Activated CD4-positive, alpha-beta T cell treated with anti-CD3 and anti-CD28 coated beads, Interleukin-2, amount 50 U/mL, for 4 hours (primary cell): ENCODE measurements at places on chromosomes 3 and 15.

- no peak for DNase-seq
These were observed 82.7 kb upstream of the SLC6A11 start for GRCh38 chr3:10733297-10733696.

- no peak for DNase-seq
These were observed 30.8 kb downstream of the ARHGEF26 start for GRCh38 chr3:154151969-154152368.

DNA sequence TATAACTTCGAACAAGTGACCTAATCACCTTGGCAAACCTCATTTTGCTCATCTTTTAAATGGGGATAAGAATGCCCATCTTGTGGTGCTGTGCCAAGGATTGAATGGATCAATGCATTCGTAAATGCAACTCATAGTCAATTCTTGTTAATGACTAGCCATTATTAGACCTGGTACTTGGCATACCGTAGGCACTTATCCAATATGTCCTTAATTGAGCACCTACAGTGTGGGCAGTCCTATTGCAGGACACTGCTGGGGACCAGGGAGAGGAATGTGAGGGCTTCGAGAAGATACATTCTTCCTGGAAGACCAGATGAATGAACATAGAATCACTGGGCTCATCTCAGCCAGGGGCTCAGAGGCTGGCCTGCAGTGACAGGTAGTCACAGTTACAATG is 177.2 kb upstream of the TLE3 start:
- no peak for DNase-seq

- no peak for DNase-seq
These were observed 39.8 kb upstream of the FGF7 start for GRCh38 chr15:49383266-49383665.

GRCh38 chr3:161548301-161548700 is 51.7 kb downstream of the OTOL1 start:
- DNase-seq: no peak

- no peak for DNase-seq
These were observed 382.4 kb downstream of the IL5RA start for GRCh38 chr3:2727610-2728318.
